NCI-H2171 (cell line): ENCODE measurements at places on chromosomes 2 and 18.

DNA sequence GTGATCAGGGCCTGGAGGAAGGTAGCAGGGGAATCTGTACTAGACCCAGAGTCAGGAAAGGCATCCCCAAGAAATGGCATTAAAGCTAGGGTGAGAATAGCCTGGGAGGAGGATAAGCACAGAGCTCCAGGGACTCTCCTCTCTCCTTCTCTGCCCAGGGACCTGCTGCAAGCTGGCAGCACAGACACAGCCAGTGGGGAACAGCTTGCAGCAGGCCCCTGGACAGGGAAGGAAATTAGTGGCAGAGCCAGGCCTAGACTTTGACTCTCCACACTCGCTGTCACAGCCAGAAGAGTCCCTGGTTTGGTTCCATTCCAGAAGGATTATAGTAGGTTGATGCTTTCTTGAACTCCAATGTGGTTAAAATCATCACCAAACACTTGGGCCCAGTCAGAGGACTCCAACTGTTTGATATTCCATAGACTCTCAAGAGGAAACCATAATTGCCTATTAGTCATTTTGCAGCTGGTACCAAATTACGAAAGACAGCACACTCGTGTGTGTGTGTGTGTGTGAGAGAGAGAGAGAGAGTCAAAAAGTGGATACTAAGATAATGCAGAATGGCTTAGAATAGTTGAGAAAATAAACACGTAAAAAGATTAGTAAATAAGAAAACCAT is 95.5 kb upstream of the ATP8B1 start:
- peak; percentile 42 for DNase-seq

GRCh38 chr18:77147418-77147852 is 14.9 kb upstream of the MBP start:
- DNase-seq: no peak

DNA sequence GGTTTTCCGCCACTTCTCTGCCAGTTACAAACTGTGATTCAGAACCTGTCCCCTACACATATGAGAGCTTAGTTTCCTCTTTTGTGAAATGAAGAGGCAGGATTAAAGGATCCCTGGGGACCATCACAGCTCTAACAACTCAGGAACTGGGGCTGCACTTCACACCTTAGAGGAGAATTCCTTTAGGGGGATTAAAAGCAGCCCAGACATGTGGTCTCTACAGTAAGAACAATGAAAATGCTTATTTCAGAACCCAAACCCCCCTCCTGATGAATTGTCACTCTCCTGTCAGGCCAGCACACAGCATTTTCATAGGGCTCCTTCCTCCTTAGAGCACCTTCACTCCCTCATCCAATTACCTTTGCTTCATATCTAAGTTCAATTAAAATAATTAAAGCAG is 101.5 kb upstream of the NEDD4L start:
- DNase-seq: no peak

GRCh38 chr2:241137276-241138190 is 11.7 kb downstream of the PASK start:
- no peak for DNase-seq

GRCh38 chr18:49431165-49431962 is 29.1 kb downstream of the DYM start:
- DNase-seq: no peak

DNA sequence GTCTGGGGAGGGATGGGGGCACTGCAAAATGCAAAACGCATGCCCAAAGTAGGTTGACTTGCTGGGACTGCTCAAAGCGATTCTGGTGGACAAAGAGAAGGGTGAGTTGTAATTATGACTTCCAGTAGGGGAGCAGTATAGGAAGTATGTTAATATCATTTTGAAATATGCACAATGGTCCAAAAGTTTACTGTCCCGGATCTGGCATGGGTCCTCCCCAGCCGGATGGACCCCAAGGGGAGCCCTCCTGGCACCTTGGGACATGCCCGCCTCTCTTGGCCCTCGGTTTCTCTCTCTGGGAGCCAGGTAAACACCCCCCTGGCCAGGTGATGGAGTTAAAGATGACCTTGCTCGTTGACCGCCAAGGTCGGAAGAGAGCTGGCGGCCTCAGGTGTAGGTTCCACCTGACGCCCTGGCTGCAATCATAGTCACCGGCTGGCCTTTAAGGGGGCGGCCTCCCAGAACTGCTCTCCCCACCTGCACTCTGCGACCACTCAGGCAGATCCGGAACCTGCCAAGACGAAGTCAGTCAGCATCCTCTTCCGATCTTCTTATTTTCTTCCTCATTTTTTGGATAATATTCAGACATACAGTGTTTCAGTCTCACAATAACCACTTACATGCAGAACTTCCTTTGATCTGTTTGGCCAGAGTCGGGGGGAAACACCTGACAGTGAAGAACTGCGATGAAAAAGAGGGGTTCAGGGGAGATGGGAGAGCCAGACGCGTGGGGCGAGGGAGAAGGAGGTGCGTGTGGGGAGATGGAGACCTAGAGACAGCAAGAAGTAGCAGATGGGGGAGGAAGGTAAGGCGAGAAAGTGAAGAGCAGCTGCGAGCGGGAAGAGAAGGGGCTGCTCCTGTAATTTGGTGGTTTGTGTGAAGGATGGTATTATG is 148.3 kb downstream of the MEIS1 start:
- no peak for DNase-seq

DNA sequence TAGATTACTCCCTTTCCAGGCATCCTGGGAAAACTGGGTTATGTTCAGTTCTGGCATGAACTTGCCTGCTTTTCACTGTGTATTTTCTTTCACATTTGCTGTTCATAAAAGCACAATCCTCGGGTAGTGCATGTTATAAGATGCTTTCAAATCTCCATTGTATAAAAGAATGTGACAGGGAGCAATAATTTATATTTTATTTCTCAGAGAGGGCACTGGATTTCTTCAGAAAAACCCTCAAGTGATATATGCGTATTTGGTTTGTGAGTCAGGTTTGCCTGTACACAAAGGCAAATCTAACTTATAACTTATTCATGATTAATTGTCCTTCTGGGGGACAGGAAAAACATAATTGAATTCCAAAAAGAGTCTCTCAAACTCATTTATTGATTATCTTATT is 440.7 kb upstream of the MMADHC start:
- DNase-seq: no peak

DNA sequence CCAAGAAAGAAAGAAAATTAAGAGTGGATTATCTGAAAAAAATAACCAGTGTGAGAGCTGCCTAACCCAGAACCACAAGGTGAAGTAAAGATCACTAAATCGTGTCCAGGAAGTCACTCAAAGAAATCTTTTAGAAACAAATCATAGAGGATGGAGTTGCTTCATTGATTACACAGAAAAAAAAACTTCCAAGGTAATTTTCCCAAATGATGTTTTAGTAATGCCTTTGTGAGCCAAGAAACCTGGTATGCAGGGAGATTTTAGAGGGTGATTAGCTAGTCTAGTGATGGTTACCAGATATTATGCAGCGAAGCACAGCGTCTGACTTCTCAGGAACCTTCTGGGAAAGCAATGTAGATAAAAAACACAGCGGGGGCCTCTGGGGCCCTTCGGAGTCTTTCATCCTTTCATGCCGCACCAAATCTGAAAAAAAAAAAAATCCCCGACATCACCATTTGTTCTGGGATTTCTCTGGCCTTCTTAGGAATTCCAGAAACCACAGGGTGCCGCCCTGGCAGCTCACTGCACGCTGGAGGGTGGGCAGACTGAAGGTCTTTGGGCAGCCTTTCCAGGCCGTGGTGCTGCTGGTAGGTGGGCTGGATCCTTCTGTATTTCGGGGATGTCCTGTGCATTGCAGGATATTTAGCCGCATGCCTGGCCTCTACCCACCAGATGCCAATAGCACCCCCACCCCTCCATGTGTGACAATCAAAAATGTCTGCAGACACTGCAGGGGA is 17.3 kb downstream of the ALPK2 start:
- peak; percentile 42 for DNase-seq

- DNase-seq: no peak
Measured at GRCh38 chr2:112136096-112136495, 2.1 kb upstream of the FBLN7 start.

DNA sequence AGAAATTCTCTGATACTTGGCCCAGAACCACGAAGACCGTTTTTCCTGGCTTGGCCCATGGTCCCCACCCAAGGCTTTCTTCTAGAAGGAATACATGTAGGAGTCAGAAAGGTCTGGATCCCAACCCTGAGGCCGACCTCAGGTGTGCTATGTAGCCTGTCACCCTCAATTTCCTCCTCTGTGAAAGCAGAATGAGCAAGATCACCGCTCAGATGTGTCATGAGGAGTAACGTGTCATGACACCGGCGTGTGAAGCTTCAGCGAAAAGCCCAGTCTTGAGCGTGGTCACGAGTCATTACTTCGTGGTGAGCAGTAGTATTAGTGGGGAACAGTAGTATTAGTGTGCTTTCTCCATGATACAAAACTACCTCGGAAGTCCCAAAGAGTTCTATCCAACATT is 103.4 kb downstream of the ALPK2 start:
- no peak for DNase-seq

- no peak for DNase-seq
Measured at GRCh38 chr18:70442933-70443332, 154.1 kb downstream of the SOCS6 start.

- no peak for DNase-seq
Measured at GRCh38 chr2:54946220-54946805, 103.9 kb downstream of the RTN4 start.

- DNase-seq: no peak
Measured at GRCh38 chr2:132621131-132621875, 48.7 kb downstream of the LYPD1 start.

DNA sequence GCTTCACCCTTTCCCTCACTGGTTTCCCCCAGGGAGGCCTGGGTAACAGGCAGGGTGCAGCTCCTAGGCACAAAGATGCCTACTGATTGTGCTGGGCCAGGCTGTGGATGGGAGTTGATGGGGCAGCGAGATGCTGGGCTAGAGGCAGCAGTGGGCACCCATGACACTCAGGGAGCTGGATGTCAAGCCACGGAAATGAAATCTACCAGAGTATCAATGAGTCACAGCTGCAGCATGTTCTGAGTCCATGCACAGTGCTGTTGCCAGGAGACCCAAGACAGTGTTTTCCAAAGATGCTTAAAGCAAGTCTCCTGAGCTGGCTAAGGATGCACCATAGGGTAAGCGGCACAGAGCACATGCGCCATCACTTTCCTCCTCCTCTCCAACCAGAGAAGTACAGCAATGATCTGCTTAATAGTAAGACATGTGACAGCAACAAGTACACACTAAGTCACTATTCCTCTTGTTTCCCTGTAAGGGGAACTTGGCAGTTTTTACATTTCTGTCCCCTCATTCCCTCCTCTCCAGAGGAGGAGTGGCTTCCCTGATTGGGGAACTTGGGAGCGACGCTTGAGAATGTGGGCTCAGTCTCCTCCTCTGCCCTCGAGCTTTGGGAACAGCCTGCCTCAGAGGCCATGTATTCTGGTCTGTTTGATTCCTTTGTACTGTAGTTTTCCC is 57.2 kb downstream of the CDC42EP3 start:
- DNase-seq: no peak

- DNase-seq: no peak
Measured at GRCh38 chr2:11820650-11821049, 74.2 kb downstream of the LPIN1 start.

DNA sequence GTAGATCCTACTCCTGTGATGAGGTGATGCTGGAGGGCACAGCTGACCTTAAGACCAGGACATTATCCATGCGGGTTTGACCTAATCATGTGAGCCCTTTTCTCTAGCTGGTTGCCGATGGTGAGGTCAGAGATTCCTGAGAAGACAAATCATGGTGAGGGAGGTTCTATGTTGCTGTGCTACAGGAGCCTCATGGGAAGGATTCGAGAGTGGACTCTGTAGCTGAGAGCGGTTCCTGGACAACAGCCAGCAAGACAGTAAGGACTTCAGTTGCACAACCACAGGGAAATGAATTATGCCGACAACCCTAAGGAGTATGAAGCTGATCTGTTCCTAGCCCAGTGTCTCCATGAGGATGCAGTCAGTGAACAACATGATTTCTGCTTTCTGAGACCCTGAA is 80.4 kb downstream of the EPB41L3 start:
- DNase-seq: no peak

DNA sequence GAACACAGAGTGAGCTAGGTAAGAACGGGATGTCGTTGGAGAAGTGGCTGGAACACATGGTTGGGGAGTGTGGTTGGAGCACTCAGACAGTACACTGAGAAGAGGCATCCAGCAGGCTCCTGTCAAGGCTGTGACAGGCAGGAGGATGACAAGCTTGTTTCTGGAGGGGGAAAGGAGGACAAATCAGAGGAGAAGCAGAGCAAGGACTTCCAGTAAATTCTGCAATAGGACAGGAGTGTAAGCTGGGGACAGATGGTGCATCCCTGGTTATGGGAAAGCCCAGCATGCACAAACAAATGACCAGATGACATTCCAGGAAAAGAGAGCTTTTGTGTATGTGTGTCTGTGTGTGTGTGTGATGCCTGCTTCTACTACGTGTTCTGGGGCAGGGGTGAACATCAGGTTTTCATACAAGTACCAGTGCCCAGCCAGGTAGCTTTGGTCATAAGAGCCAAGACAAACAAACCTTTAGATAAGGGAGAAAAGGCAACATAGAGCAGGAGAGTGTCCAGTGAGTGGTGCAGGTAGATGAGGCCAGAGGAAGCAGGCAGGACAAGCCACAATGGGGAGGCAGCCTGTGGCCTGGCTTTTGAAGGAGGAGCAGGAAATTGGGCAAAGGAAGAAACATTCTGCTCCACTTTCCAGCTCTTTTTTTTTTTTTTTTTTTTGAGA is 32.1 kb upstream of the MAPK4 start:
- DNase-seq: no peak

DNA sequence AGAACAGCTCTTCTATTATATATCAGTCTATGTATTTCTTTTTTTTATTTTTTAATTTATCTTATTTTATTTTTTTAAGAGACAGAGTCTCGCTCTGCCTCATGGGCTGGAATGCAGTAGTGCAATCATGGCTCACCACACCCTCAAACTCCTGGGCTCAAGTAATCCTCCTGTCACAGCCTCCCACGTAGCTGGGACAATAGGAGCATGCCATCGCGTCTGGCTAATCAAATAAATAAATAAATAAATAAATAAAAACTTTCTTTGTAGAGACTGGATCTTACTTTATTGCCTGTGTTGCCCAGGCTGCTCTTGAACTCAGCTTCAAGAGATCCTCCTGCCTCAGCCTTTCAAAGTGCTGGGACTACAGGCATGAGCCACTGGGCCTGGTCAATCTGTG is 117.0 kb downstream of the RBMS1 start:
- DNase-seq: no peak

DNA sequence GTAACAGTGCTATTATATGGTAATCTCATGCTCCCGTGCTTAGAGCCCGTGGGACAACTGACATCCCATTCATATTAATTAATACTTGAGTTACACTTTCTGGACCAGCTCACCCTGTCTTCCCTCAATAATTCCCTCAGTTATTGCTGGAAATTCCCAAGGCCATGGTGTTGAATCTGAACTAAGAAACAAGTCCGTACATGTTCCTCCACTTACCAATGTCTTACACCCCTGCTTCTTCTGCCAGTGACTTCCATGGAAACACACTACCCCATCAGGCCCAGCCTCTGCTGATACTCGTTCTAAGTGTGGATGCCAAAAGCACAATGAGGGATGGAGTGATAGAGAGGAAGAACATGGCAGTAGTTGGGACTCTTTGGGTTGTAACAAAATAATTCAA is 193.7 kb downstream of the RND3 start:
- DNase-seq: no peak
